ENCODE measurements at places on chromosomes 16 and 17. TPM values are rescaled to one million over a fixed set of nuclear protein-coding genes. Genes with fewer than 3 reads are reported as not detected.
A peak's percentile ranks its signal among the peaks of the same experiment; 100 is the strongest.

Gene PARD6A
- total RNA-seq: 6.1 TPM

Gene NEUROD2
- total RNA-seq: not detected

Gene SULT1A3
- 19.8 TPM for total RNA-seq

Gene PDILT
- not detected for total RNA-seq

- no peak overlapping the region for H3K27ac ChIP-seq
- H3K36me3 ChIP-seq: no peaks in the 10 kb centered on the region
- DNase-seq: peak; percentile 73
- H3K4me1 ChIP-seq: peaks cover 8% of the 10 kb centered on the region
- no peaks in the 10 kb centered on the region for H3K27me3 ChIP-seq
Observed at GRCh38 chr16:79164388-79164995, 436.0 kb downstream of the MAF start.

DNA sequence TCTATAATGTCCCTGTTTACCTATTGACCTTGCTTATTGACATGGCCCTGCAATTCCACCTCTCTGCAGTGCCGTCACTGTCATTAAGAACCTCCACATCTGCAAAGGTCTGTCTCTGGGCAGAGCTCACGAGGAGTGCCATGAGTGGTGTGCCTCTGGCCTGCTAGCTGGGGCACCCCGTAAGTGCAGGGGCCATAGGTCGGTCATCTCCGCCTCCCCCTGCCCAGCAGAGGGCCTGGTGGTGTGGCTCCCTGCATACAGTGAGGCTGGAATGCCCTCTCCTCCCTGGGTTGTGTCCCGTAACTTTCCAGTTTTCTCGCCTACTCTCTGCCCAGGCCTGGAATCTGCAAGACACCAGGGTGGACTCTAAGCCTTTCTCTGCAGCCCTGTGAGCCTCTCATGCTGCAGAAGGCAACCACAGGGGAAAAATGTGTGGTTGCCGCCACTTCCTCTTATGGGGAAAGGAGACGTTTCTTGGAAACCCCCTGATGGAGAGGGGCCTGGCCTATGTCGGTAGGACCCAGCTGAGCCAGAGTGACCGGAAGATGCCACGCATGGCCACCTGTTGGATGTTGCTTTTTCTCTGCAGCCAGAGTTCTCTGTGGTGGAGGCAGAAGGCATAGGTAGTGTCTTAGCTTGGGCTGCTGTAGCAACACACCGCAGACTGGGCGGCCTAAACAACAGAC, 2.7 kb upstream of the SNX20 start:
- no peaks in the 10 kb centered on the region for H3K36me3 ChIP-seq
- H3K4me1 ChIP-seq: no peaks in the 10 kb centered on the region
- H3K27me3 ChIP-seq: no peaks in the 10 kb centered on the region
- DNase-seq: no peak

DNA sequence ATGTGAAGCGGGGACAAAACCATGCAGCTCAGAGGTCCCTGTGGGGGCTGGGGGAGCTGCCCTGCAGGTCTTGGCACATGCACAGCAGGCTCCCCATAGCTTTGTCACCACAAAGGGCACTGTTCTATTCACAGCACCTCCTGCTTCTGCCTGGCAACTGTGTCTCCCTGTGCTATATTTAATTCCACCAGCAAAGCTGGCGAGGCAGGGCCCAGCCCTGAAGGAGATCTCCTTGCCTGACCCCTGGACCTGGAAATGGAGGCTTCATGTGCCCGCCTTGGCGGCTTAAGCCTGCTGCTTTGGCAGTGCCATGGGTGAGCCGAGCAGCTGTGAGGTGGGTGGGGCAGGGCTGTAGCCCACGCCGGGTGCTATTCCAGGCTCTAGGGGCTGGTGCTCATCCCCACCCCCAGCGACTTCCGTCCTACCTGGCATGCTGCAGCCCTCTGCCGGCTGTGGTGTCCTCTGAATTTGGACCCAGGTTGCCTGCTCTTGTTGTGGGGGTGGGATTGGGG, 6.8 kb downstream of the LDHD start:
- no peak for DNase-seq
- H3K4me1 ChIP-seq: no peaks in the 10 kb centered on the region
- no peaks in the 10 kb centered on the region for H3K27me3 ChIP-seq
- H3K36me3 ChIP-seq: no peaks in the 10 kb centered on the region
- peak overlapping the region; percentile 86 for H3K27ac ChIP-seq

GRCh38 chr17:36977568-36977967, 28.8 kb downstream of the AATF start:
- H3K4me3 ChIP-seq: no peak overlapping the region
- no peaks in the 10 kb centered on the region for H3K36me3 ChIP-seq
- DNase-seq: no peak

DNA sequence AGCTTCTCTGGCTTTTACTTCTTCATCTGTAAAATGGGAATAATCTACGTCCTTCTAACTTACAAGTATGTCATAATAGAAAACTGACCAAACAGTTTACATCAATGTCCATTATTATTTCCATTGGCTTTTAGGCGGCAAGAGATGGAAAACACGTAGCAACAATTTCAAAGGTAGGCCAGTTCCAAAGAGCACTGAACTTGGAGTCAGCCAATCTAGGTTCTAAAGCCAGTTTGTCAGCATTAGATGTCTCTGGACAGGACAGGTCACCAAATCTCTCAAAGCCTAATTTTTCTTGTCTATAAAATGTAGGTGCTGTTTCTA, 17.6 kb downstream of the HLF start:
- no peak for DNase-seq
- H3K27me3 ChIP-seq: no peaks in the 10 kb centered on the region
- peak overlapping the region; percentile 8 for H3K27ac ChIP-seq

DNA sequence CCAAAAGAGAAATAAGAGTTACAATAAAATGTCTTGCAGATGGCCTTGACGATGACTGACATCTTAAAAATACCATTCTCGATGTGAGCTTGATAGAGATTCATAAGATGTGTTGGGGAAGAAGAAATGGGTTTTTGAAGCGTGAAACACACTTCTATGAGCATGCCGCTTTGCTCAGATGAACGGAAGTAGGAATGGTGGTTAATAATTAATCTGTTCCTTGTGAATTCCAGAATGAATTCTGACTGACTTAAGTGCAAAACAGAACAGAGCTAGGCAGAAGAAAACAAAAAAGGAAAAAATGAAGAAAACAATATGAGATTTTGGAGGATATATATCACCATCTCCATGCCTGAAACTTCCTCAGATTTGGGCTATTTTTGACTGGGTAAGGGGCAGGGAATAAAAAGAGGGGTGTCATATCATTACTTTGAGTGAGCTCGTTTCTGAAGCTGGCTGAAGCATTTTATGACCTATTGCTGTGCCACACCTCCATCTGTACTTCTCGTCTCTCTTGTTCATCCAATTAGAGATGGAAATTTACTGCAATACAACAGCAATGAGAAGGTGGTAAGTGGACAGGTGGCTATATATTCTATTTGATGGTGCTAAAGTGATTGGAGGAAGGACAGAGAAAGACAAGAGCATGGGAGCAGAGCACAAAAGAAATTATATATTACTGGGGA, 1152.0 kb upstream of the CDH8 start:
- H3K27me3 ChIP-seq: no peaks in the 10 kb centered on the region
- H3K27ac ChIP-seq: no peak overlapping the region
- no peak for DNase-seq
- peaks cover 3% of the 10 kb centered on the region for H3K4me1 ChIP-seq

- no peaks in the 10 kb centered on the region for H3K27me3 ChIP-seq
- peak overlapping the region; percentile 94 for H3K27ac ChIP-seq
- peak overlapping the region; percentile 95 for H3K4me3 ChIP-seq
- DNase-seq: no peak
- H3K36me3 ChIP-seq: no peaks in the 10 kb centered on the region
Observed at GRCh38 chr17:45050481-45051059, 862 bp downstream of the DCAKD start.

GRCh38 chr17:3798273-3799180, 2.5 kb downstream of the ITGAE start:
- H3K27ac ChIP-seq: no peak overlapping the region
- no peaks in the 10 kb centered on the region for H3K4me1 ChIP-seq
- H3K36me3 ChIP-seq: no peaks in the 10 kb centered on the region
- DNase-seq: no peak
- no peaks in the 10 kb centered on the region for H3K27me3 ChIP-seq
- no peak overlapping the region for H3K4me3 ChIP-seq
